BE2C (cell line): ENCODE measurements at places on chromosomes 5 and 9.

DNA sequence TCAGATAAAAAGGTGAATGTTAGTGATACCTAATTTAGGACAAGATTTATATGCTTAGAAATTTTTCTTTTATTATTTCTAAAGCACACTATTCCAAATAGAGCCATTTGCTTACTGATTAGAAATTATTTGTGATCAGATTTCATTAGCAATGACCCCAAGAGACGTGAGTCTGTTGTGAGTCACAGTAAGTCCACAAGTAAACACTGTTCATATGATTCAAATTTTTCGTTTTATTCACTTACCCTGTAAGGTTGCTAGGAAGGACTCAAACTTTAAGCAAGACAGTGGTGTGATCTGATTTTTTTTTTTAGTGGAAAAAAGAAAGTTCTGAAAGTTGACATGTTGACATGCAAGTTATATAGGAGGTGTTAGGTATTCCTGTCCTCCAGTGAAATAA lies 1.2 kb downstream of the CARD6 start:
- no peak for DNase-seq

- DNase-seq: no peak
Measured at GRCh38 chr9:108270051-108270450, 585.7 kb downstream of the ACTL7B start.

- DNase-seq: peak; percentile 7
Measured at GRCh38 chr5:179287631-179288030, 57.6 kb downstream of the ADAMTS2 start.

DNA sequence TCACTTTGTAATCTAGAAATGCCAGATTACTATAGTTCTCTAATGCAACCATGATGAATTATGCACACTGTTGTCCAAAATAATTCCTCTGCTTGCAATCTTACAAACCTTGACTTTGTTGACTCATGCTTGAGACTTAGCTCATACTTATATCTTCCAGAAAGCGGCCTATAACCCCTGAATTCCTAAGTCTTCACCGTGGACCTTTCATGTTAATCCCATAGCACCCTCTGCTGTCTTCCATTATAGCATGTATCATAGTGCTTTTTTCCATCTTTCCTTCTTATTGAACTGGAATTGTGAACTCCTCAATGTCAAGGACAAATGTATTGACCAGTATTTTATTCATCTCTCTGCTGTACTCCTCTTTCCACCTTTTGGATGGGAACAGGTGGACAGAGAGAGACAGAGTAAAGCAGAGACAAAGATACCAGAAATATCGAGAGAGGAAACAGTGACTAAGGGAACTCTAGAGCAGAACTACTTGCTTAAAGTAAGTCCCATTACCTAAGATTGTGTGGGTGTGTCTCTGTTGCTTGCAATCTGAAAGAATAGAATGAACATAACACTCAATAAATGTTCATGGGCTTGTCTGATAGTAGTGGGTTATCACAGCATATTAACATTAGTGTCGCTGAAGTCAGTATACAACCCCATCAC lies 110.0 kb downstream of the LURAP1L start:
- DNase-seq: no peak

- DNase-seq: no peak
Measured at GRCh38 chr9:129858167-129858962, 23.1 kb downstream of the USP20 start.
